ENCODE measurements at places on chromosomes 6 and 20.
A peak's percentile ranks its signal among the peaks of the same experiment; 100 is the strongest.

GRCh38 chr6:13870214-13870830 is 54.4 kb upstream of the RNF182 start:
- no peak for DNase-seq

GRCh38 chr6:139823099-139823807 is 448.8 kb upstream of the CITED2 start:
- no peak for DNase-seq

DNA sequence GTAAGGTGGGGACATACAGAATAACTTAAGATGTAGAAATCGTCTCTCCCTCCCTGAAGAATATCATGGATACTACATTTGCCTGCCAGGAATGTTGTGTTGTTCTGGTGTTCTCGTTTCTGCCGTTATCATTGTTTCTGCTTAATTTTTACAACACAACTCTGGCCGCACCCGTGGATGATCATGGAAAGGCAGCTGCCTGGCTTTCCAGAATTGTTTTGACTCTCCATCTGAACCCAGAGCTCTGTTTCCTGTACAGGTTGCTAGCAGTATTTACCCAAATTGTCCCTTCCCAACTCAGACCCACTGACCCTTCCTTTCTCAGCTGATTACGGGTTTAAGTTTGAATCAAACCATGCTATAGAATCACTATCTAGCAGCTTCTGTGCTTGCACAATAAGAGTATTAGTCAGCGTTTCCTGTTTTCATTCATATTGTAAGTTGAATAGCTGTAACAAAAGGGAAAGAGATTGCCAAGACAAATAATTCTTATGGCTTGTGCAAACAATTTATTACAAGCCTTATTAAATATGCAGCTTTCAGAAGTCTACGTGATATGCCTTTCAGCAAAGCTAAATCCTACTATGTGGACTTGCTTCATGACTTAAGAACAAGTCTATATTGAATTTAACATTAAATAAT is 139.0 kb downstream of the MTHFD1L start:
- DNase-seq, result peak; percentile 69

- no peak for DNase-seq
Measured at GRCh38 chr20:24444526-24445190, 24.8 kb upstream of the SYNDIG1 start.

DNA sequence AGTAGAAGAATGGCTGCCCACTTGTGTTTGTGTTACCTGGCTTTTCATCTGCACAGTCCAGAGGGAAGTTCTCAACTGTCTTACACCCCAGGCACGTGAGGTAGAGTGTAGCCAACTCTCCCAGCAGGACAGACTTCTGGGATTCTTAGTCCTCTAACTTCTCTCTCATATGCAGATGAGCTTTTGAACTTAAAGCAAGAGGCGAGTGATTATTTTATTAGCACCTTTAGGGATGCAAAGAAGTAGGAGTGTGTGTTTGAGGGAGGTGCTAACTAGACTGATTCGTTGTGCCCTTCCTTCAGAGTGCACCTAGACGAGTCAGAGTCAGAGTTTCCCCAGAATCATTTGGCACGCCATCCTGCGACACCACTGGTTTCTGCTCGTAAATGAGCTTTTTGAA is 10.8 kb downstream of the CDYL start:
- DNase-seq, result no peak

DNA sequence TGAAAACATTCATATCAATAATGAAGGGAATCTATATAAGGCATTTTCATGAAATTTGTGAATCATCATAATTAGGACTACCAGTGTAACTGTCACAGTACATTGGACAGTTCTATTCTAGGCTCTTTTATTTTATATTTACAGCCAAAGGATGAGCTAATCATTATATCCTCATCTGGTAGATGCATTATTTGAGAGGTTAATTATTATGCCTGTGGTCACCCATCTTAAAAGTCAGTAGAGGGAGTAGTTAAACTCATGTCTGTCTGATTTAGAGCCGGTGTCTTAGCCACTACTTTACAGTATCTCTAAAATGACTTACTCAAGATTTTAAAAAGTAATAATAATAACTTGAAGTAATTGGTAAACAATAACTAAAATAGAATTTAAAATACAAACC is 899.3 kb upstream of the MAP3K7 start:
- DNase-seq, result no peak

GRCh38 chr6:119076576-119077390 is 1.7 kb downstream of the FAM184A start:
- no peak for DNase-seq

- DNase-seq, result no peak
Measured at GRCh38 chr20:23022849-23023248, 12.3 kb upstream of the SSTR4 start.

- DNase-seq, result no peak
Measured at GRCh38 chr6:3408665-3409064, 48.2 kb downstream of the SLC22A23 start.

DNA sequence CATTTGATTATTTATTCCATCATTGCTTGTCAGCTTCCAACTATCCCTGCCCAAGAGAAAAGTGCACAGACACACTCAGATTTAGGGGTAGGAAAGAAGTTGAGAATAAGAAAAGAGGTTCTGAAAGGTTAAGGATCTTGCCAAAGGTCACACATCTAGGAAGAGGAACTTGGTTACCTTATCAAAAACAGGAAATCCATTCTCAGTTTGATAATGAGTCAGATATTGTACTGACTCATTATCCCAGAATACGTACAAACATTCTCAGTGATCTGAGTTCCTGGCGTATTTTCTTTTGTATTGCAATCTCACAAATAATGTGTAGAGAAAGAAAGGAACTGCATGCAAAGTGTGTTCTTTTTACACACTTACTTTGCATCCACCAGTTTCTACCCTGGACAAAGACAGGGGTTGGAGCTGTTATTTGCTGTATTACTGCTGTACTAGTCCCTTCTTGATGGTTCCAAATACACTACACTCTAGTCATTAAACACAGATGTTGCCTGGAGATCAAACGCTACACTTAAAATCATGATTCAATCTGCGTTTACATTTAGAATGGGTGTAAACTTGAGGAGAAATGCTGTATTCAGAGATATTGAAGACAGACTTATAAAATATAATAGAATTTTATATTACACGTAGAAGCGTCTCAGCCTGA is 545.7 kb downstream of the PRKN start:
- no peak for DNase-seq

DNA sequence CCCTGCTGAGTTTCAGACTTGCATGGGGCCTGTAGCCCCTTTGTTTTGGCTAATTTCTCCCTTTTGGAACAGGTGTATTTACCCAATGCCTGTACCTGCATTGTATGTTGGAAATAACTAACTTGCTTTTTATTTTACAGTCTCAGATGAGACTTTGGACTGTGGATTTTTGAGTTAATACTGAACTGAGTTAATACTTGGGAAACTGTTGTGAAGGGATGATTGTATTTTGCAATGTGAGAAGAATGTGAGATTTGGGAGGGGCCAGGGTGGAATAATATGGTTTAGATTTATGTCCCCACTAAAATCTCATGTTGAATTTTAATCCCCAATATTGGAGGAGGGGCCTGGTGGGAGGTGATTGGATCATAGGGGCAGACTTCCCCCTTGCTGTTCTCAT is 99.1 kb upstream of the IRAK1BP1 start:
- no peak for DNase-seq

GRCh38 chr6:34953061-34954025 is 64.3 kb downstream of the ANKS1A start:
- peak; percentile 75 for DNase-seq

- no peak for DNase-seq
Measured at GRCh38 chr20:46053416-46053815, 24.4 kb downstream of the SLC12A5 start.

GRCh38 chr6:142275236-142276006 is 26.4 kb upstream of the ADGRG6 start:
- no peak for DNase-seq

DNA sequence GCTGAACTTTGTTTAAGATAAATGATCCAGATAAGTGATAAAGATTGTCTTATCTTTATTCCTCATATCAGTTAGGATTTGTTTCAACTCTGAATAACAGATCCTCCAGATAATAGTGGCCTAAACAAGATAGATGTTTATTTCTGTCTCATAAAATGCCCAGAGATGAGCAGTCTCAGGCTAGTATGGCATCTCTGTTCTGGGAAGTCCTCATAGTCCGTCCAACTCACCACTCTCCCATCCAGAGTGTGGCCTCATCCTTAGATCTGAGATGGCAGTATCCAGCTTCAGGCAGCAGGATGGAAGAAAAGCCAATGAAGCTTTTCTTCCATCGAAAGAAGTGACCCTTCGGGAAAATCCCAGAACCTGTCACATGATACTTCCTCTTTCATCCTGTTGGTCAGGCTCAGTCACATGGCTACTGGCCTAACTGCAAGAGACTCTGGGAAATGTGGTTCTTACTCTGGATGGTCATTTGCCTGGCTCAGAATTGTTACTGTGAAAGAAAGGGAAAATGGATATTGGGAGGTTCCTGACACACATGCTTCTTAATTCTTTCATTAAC is 29.4 kb upstream of the TAGAP start:
- DNase-seq, result no peak

DNA sequence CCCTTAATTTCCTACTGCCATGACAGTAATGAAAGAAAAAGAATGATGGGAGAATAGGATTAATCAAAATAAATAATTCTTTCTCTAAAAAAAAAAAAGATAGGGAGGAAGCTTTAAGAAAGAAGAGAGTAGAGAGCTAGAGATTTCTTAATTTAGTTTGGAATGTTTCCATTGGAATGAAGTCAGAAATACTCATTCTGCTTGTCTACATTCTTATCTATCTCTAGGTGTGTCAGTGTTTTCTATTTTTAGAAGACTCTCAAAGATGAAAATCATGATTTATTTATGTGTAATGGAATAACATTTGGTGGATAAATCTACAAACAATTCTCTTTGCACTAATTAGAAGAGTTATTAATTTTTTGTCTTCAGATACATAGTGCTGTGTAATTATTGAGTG is 38.0 kb upstream of the HIVEP1 start:
- DNase-seq, result no peak

GRCh38 chr6:84719152-84719551 is 45.2 kb downstream of the TBX18 start:
- no peak for DNase-seq

DNA sequence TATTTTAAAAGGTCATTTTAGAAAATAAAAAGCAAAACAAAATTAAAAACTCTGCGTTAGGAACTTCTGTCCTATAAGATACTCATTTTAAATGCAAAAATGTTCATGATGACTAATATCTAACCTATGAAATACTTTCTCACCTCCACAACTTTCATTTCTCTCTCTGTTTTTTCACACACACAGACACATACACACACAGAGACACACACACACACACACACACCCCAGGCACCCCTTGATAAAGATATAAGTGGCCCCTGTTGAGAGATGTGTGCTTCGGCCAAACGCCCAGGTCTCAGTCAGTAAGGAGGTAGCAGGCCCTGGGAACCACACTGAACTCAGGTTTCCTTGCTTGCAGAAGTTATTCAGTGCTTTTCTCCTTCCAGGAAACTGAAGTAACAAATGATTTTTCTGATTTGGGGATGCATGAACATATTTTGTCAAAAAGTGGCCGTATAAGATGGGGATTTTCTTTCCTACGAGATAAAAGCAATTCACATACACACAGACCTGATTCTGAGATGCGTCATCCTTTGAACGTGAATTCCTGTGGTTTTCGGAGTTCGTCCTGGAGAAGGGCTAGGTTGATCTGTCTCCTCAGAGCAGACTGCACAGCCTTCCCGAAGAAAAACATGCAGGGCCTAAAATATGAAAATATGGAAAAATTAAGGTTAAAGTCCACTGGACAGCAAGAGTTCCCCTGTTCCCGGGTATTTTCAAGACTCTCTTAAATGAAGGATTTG is 306.8 kb upstream of the FOXQ1 start:
- no peak for DNase-seq

GRCh38 chr6:18493382-18493891 is 106.3 kb downstream of the RNF144B start:
- no peak for DNase-seq

DNA sequence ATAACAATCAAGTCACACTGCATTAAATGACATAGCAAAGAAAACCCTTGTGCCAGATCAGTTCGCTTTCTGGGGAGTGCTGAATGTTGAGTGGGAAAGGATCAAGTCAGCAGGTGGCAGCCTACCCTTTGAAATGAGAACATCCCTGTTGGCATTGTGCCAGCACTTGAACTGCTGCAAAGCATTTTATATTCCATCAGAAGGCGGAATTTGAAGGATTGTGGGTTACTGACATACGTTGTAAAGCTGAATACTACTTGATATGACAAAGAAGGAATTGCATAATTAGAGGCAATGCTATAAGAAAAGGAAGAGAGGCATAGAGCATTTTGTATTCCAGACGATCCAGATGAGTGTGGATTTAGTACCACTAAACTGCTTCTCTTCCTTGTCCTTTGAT is 26.5 kb downstream of the BCKDHB start:
- DNase-seq, result peak; percentile 68

GRCh38 chr20:51565298-51566144 is 23.0 kb upstream of the NFATC2 start:
- DNase-seq, result no peak

DNA sequence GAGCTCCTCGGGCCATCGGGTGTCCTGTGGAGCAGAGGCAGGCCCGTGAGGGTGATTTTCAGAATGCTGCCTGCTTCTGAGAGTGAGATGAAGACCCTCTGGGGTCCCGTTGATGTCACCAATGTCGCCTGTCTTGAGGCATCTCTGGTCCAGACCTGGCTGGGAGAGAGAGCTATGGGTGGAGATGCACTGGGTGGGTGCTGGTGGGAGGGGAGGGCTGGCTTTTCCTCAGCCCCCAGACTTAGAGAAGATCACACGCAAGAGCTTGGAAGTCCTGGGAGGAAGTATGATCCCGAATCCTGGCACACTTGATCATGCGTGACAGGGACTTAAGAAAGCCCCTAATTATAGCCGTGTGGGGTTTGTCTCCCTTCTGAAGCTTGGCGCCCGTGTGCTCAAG is 103.2 kb upstream of the CD93 start:
- DNase-seq, result no peak

GRCh38 chr6:106764353-106764980 is 135.1 kb downstream of the QRSL1 start:
- no peak for DNase-seq

DNA sequence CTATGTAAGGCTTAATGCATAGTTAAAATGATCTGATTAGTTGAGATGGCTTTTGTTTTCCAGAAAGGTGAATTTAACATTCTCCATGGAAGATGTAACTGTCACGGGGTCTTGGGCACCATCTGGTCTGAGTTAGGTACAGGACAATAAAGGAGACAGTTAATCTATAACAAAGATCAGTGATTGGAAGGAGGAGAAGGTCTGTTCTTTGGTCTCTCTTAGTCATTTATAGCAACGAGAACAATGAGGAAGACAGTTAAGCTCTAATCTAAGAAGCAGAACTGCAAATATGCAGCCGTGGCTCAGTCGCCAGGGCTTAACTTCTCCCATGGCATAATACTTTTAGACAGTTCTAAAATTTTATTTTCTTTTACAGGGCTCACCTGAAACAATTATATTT is 405.5 kb upstream of the SULF2 start:
- no peak for DNase-seq

DNA sequence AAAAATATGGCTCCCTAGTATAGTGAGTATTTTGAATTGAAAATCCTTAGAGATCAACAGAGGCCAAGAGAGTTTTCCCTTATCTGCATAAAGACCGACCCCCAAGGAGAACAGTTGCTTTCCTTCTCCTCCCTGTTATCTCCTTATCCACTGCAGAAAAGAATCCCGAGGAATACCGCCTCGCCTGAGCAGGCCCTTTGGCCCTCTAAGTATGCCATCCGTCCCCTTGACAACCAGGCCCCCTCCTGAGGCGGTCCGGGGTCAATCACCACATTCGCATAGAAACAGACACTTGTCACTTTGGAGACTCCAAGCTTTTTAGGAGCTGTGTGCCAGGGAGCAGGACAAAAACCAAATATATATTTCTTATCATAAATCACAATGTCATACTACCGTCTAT is 15.9 kb upstream of the GGTLC1 start:
- DNase-seq, result no peak

Measured in NCI-H774 (cell line).